ENCODE measurements at places on chromosomes 12 and 14. TPM values are rescaled to one million over a fixed set of nuclear protein-coding genes. Genes with fewer than 3 reads are reported as not detected.

- DNase-seq: no peak
Measured at GRCh38 chr14:22252686-22253085, 336.3 kb downstream of the DAD1 start.

DNA sequence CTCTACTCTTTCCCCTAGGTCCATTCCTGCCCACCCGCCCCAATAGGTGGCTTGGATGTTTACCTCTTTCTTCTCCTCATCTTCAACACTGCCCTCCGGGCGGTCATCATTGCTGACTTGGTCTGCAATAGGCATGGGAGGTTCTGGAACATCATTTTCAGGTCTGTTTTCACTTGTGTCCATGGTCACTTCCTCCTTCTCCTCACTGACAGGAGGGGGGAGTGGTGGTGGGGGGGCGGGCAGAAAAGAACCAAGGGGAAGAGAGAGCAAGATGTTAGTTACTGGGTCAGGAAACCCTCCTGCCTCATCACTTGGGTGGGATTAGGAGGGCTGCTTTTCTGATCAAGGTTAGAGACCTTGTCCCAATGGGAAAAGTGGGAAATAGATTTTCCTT, 12.1 kb upstream of the CDH24 start:
- DNase-seq: no peak

MYH6 gene
- total RNA-seq: 1,823 TPM

DNA sequence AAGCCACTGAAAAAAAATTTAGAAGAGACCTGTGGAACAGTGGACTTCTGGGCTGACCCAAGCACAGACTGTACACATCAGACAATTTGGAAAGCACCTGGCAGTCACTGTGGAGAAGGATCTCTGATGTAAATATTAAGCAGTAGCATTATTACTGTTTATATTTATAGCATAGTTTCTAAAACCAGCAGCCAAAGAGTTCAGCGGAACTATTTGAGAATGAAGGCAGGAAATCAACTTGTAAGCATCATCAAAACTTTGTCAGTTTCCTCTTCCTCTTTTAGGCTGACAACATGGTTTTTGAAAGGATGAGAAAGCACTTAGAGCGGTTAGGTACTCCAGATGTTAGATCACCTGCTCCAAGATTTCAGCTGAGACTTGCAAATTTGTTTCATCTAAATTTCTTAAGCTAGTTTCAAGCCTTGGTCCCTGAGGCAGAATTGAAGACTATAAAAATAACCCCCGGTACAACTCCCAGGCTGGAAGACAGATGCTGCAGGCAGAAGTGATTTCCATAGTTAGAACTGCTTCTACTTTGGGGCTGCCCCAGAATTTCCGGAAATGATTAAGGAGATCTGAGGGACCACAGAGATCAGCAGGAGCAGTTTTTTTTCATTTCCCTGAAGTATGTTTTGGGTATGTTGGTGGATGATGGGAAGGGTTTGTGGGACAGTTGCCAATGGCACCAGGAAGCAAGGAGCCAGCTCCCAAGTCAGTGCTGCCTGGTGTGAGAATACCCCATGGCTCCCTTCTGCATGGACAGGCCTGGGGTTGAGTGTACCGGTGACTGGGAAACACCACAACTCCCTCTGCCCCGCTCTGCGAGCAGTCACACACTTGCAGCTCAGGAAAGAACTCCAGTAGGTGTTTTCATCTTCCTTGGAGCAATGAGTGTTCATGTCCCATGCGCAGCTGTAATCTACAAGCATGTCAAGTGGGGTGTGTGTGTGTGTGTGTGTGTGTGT, 354.5 kb downstream of the NUAK1 start:
- DNase-seq: no peak

SLC17A8 gene
- not detected for total RNA-seq

C1S gene
- 108 TPM for total RNA-seq

DNA sequence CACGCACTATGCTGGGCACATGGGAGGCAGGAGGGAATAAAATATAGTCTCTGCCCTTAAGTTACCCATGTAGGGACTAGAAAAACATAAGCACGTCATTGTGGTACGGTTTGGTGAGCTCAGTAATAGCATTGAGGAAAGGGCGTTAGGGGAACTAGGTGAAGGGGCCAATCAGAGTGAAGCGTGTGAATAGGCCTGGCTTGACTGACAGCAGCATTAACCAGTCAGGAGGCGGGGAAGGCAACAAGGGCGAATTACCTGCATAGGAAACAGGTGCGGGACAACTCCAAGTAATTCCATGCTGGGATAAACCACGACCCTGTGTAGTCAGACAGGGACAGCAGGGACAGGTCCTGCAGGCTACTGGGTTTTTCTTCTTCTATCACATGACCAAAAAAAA, 107.7 kb downstream of the UNC79 start:
- no peak for DNase-seq

Measured in left ventricle myocardium inferior (tissue), 1 donor.